ENCODE measurements at places on chromosomes 12 and 14. TPM values are rescaled to one million over a fixed set of nuclear protein-coding genes. Genes with fewer than 3 reads are reported as not detected.

ESR2 gene
- total RNA-seq: 0.27 TPM

KLHDC1 gene
- total RNA-seq: 6.9 TPM

RIMBP2 gene
- 0.27 TPM for total RNA-seq

STXBP6 gene
- 3.5 TPM for total RNA-seq

SIX4 gene
- 38.1 TPM for total RNA-seq

CLEC2B gene
- 24.9 TPM for total RNA-seq

NR4A1 gene
- total RNA-seq: 45.1 TPM

SOAT2 gene
- not detected for total RNA-seq

LIN7A gene
- 0.81 TPM for total RNA-seq

SMIM41 gene
- total RNA-seq: 0.16 TPM

ITGB7 gene
- 1.2 TPM for total RNA-seq

GALNT9 gene
- total RNA-seq: not detected

ANKS1B gene
- 4.8 TPM for total RNA-seq

IKBIP gene
- total RNA-seq: 3.2 TPM

LRFN5 gene
- 0.08 TPM for total RNA-seq

C12orf54 gene
- not detected for total RNA-seq

POLE2 gene
- 1.0 TPM for total RNA-seq

SLC39A5 gene
- total RNA-seq: not detected

KRT3 gene
- not detected for total RNA-seq

PIK3C2G gene
- total RNA-seq: not detected

TOMM20L gene
- total RNA-seq: not detected

CLEC1B gene
- not detected for total RNA-seq

WNT1 gene
- total RNA-seq: not detected

NFE2 gene
- 0.30 TPM for total RNA-seq

CEBPE gene
- total RNA-seq: 0.17 TPM

SERPINA12 gene
- total RNA-seq: not detected

RGS6 gene
- 1.2 TPM for total RNA-seq

TMEM63C gene
- 0.04 TPM for total RNA-seq

ZDHHC22 gene
- not detected for total RNA-seq

SYCP3 gene
- not detected for total RNA-seq

TAS2R43 gene
- not detected for total RNA-seq

KRT72 gene
- not detected for total RNA-seq

NPC2 gene
- total RNA-seq: 31.6 TPM

MYH6 gene
- 138 TPM for total RNA-seq

SIX1 gene
- total RNA-seq: 41.4 TPM

TAS2R30 gene
- 1.1 TPM for total RNA-seq

NEUROD4 gene
- total RNA-seq: not detected

PLA2G1B gene
- total RNA-seq: 1.0 TPM

FERMT2 gene
- total RNA-seq: 78.3 TPM

SLC17A8 gene
- total RNA-seq: not detected

BRF1 gene
- 26.2 TPM for total RNA-seq
